Activated T-cell treated with anti-CD3 and anti-CD28 coated beads, Interleukin-2, amount 50 U/mL, for 1 hour (primary cell): ENCODE measurements at places on chromosomes 4 and X.

DNA sequence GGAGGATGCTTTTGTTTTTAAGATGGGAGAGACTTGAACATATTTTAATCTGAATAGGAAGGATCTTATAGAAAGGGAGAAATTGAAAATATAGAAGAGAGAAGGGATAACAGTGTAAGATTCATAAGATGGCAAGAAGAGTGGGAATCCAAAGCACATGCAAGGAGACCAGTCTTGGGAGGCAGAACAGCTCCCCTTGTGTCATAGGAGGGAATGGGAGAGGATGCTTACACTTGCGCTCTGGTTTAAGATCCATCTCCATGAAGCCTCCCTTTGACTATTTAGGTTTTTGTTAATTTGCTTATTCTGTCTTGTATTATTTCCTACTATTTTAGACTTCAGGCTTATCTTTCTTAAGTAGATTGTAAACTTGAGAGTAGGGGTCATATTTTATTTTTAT is 42.7 kb downstream of the KIF4A start:
- no peak for DNase-seq

DNA sequence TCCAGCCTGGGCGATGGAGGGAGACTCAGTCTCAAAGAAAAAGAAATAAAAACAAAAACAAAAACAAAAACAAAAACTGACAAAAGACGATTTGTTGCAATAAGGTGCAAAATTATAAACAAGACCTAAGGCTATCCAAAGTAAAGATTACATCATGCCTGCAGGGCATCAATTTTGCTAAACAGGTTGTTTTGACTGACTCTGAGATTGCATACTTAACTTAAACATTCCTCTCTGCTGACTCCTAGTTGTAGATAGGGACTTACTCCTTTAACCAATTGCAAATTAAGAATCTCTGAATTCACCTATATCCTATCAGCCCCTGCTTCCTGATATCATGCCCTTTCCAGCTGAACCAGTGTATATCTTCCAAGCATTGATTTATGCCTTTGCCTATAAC is 2687.3 kb downstream of the PCDH7 start:
- no peak for DNase-seq

GRCh38 chr4:134422776-134423175 is 221.2 kb upstream of the PABPC4L start:
- DNase-seq: no peak

DNA sequence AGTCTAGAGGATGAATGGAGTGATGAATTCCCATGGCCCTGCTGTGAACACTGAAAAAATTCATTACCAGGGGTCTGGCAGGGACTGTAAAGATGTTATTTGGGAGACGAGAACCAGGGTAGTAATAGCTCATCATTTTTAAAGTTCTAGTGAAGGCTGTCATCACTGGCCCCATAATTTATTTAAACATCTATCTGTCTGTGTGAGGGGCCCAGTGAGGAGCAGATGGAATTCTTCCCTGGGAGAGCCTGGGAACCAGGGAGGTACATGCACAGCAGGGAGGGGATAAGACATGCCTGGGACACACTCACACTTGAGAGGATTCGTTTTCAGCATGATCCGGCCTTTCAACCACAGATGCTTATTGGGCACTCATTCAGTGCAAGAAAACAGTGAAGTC is 162.0 kb downstream of the PDGFRA start:
- DNase-seq: no peak

GRCh38 chr4:67288964-67289363 is 256.3 kb downstream of the CENPC start:
- no peak for DNase-seq

DNA sequence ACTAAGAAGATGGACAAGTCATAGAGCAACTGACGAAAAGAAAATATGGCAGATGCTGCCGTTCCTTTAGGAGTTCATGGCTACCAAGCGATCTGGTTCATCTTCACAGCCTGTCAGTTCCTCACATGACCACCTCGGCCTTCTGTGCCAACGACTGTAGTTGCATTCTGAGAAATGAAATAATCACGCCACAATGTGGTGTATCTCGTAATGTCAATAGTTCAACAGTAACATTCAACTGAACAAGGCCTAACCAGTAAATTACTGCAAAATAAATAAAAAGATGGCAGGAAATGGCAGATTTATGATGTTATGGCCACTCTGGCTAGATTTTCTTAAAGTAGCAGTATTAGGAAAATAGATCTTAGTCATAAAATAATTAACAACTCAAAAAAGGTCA is 4.4 kb downstream of the GPRIN3 start:
- peak; percentile 49 for DNase-seq

DNA sequence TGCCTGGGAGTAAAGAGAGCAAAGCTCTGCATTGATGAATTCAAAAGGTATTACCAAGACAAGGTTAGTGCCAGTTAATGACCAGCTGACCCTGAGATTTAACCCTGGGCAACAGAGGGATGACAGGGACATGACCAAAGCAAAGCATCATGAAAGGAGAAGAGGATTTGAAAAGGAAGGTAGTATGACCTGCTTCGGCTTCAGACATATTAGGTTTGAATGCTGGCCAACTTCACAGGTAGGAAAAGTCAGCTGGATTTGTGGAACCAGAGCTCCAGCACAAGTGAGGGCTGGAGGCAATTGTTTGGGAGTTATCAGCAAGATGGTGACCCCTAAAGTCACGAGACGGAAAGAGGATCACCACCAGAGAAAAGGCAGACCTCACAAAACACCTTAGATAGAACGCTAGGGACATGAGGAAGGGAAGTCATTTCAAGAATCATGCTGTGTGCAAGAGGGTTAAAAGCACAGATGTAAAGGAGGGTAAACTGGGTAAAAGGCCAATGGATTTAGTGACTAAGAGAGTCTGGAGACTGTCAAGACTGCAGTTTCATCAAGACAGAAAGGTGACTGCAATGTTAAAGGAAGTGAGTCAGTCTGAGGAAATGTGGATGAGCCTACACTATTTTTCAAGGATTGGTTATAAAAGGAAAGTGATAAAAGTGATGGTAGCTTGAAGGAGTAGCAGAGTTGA is 45.6 kb downstream of the SH3RF1 start:
- DNase-seq: no peak

- peak; percentile 54 for DNase-seq
Measured at GRCh38 chr4:8468746-8469535, 28.4 kb downstream of the TRMT44 start.

GRCh38 chr4:28209371-28209924 is 1348.8 kb downstream of the STIM2 start:
- no peak for DNase-seq

DNA sequence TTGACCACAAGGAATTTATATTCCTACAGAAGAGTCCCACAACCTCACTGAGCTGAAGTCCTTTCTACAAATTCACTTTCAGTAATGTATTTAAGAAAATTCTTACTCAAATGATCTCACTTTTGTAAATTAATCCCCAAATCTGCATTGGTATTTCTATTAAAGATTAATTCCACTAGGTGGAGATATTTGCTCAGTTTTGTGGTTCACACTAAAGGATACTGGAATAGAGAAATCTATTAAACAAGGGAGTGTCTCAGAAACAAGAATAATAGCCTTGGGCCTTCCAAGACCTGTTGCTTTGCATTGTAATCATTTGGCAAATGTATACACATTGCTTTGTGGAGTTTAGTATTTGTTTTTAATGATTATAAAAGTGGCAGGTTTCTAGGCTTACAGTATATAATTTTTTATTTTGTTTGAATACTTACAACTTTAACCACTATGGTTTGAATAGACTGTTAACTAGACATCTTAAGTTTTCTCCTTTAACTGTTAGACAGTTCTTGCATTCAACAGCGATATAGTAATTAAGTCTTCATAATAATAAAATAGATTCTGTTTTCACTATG is 25.9 kb downstream of the CFAP299 start:
- no peak for DNase-seq

DNA sequence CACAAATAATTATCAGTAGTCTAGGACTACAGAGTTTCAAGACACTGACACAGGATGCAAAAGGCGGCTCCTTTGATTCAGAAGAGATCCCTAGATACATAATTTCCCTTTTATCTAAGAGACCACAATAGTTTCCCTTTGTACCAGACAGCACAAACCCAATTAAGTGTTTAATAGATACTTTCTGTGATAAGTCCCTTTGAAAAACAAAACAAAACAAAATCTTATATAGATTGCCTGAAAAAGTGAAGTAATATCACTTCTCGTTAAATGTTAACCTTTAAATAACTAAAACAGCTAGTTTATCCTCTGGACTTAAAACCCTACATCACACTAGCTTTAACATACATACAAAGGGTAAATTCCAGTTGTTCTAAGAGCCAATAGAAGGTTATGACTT is 49.9 kb downstream of the APBB2 start:
- no peak for DNase-seq

DNA sequence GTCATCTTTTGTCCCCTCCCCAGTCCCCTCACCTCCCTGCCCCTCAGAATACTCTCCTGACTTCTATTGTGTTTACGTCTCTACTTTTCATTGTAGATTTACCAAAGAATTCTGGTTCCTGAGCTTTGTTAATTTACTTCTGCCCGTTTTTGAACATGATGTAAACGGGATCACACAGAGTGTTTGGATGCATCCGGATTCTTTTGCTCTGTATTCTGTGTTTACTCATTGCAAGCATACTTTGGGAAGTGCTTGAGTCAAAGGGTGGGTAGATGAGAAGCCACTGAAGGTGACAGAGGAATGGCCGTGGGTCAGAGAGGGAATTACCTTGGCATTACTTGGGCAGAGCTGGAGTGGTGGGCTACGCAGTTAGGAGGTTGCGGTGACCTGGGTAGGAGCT is 18.0 kb downstream of the CLCN4 start:
- no peak for DNase-seq

GRCh38 chrX:132968296-132968949 is 10.0 kb upstream of the HS6ST2 start:
- no peak for DNase-seq

DNA sequence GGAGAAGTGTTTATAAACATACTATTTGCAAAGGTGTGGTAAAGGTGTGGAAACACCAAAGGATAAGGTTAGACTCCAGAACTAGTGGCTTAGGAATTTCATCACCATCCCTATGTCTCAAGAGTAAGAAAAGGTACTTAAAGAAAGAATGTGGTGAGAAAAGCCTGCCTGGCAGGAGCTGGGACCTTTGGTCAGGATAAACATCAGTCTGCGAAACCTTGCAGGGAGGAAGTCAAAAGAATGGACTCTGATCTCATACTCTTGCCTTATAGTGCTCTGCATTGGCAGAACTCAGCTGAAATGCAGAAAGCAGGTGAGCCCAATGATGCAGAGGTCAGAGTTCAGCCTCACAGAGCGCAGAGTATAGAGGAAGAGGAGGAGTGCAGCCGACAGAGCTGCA is 97.2 kb upstream of the NR3C2 start:
- DNase-seq: no peak

DNA sequence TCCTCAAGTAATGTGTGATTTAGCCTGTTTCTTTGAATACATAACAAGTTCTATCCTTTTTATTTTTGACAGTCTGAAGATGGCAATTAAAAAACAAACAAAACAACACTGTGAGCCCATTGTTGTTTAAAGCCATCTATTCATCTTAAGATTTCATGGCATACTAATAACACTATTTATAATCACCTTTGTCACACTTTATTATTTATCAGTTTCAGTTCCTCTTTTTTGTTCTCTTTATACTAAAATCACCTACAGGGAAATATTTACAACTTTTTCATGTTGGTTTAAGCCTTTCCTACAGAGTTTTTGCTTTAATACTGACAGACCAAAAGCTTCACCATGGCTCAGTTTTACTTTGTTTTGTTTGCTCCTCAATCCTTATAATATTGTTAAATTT is 247.4 kb upstream of the CTSO start:
- DNase-seq: no peak

DNA sequence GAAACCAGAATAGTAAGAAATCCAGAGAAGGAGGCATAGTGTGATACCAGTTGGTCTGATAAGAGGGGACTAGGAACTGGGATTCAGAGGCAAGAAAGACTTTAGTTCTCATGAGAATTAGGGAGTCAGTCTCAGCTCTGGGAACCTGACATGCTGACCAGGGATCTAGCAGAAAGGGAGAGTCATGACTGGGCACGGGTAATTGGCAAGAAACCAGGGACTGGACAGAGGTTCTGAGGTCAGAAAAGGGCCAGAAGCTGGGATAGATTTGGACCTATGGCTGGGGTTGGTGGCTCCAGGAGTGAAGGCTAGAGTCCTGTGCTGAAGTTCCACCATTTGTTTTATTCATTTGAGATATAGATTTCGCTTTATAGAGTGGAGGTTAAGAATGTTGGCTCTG is 110.2 kb upstream of the C1GALT1C1 start:
- no peak for DNase-seq

DNA sequence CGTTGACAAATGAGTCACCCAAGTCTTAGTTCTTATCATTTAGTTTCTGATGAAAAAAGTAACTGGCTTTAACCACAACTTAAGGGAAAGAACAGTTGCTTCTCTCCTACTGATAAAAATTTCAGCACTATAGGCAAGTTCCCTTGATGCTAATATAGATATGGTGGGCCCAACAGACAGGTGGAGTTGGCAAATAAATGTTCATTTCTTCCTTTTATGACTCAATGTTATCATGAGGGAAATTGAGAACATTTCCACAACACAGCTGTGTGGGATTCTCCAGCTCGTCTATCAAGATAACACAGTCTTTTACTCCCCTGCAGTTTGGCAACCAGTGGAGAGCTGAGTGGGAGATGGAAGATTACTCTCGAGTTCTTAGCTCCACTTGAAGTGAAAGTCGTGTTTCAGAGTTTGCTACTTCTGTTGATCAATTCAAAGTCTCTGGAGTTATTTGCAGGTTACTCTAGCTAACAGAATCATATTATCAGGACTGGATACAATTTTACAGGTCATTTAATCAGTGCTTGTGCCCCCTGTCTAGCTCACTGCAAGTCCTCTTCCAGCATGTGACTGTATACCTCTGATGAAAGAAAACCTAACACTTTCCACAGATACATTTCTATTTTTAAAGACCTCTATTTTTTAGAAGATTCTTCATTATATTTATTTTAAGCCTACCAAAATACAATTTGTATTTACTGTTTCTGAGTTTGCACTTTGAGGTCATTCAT is 270.6 kb upstream of the GK2 start:
- no peak for DNase-seq

- no peak for DNase-seq
Measured at GRCh38 chr4:6747294-6748051, 31.5 kb downstream of the BLOC1S4 start.

DNA sequence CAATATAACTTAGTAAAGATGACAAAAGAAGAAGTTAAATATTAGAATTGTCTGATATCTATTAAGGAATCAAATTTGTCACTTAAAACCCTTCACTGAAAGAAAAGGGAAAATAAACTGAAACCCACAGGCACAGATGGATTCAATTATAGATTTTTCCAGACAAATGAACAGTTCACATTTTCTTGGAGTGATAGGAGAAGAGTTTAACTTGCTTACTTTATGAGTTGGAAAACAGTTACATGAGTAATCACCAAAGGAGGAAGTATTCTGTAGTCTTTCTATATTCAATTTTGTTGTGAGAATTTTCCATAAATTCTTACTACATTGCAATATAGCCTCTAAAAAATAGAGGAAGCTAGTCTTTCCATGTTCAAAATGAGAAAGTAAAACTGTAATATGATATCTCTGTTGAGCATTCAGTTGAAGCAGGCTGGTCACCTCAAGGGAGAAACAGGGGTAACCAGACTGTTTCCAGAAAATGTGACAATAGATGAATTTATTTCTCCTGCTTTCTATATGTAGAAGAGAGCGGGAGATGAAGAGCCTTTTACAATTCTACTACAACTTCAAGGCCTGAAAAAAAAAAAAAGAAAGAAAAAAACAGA is 330.3 kb upstream of the EPHA5 start:
- DNase-seq: no peak
